Stimulated activated CD4-positive, alpha-beta T cell treated with anti-CD3 and anti-CD28 coated beads, Interleukin-2, amount 100 ng/mL, for 4 hours (primary cell): ENCODE measurements at places on chromosomes 4 and X.

DNA sequence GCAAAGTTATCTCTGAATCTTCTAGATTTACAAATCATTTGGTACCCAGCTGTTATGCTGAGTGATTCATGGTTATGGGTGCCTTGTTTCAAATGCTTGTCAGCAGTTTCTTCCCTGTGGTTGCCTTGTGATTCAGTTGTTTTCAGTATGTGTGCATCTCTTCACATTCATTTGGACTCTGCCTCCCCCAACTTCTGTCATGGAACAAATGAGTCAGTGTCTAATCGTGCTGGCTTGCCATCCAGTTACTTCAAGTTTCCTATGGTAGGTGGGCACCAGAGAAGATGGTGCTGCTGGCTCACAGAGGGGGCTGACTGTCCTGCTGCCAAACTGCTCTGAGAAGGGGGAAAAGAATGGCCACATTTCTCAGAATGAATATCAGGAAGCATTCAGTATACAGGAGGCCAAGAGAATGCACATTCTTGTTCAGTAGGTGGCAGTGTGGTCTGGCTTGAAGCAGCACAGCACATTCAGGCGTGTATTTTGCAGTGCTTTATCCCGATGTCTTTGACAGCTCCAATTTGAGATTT lies 260.9 kb downstream of the GLUD2 start:
- peak; percentile 47 for DNase-seq

- DNase-seq, result no peak
These were observed 2.0 kb upstream of the ADH7 start for GRCh38 chr4:99436976-99437722.

GRCh38 chr4:120653804-120654573 lies 268.5 kb downstream of the PRDM5 start:
- no peak for DNase-seq

GRCh38 chrX:30246769-30247489 lies at the start of gene MAGEB1:
MAGEB1 (plus strand) TSS chrX:30247146; CDS start chrX:30250494, 3,348 bp downstream.
- no peak for DNase-seq

DNA sequence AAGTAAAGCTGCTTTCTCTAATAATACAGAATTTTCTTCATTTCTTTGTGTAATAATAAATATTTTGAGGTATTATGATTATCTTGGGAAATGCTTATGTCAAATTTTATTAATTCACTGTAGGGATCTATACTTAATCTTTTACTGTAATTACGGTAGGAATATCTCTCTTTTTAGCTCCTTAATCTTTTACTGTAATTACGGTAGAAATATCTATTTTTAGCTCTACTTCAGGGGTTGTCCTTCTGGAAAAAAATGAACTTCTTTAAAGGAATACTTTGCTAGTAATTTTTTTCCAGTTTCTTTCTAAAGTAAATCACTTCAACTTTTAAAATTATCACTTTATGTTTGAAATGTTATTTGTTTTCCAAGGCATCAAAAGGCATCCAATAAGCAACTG lies 2229.4 kb upstream of the AGA start:
- no peak for DNase-seq

DNA sequence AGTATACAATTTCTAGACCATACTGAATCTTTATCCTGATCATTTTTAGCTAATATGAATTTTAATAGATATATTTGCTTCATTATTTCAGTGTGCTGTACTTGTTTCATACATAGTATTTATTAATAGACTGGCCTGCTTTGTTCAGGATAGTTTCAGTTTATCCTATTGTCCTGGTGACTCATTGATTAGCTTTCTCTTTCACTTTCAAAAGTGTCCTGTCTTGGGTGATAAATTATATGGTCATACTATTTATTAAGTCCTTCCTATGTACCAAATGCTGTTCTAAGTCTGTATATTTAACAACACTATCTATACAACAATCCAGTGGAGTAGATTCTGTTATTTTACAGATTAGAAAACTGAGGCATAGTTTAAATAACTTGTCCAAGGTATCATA lies 153.8 kb upstream of the RAPGEF2 start:
- no peak for DNase-seq
